ENCODE measurements at places on chromosomes 6 and 20. TPM values are rescaled to one million over a fixed set of nuclear protein-coding genes. Genes with fewer than 3 reads are reported as not detected.
A peak's percentile ranks its signal among the peaks of the same experiment; 100 is the strongest.

ADGRF5 gene
- total RNA-seq: 0.54 TPM

MAP3K5 gene
- total RNA-seq: 1.7 TPM

SLC16A10 gene
- 0.48 TPM for total RNA-seq

MYLK4 gene
- total RNA-seq: 0.23 TPM

EYS gene
- total RNA-seq: 0.07 TPM

SIGLEC1 gene
- not detected for total RNA-seq

BPIFB4 gene
- total RNA-seq: not detected

DNA sequence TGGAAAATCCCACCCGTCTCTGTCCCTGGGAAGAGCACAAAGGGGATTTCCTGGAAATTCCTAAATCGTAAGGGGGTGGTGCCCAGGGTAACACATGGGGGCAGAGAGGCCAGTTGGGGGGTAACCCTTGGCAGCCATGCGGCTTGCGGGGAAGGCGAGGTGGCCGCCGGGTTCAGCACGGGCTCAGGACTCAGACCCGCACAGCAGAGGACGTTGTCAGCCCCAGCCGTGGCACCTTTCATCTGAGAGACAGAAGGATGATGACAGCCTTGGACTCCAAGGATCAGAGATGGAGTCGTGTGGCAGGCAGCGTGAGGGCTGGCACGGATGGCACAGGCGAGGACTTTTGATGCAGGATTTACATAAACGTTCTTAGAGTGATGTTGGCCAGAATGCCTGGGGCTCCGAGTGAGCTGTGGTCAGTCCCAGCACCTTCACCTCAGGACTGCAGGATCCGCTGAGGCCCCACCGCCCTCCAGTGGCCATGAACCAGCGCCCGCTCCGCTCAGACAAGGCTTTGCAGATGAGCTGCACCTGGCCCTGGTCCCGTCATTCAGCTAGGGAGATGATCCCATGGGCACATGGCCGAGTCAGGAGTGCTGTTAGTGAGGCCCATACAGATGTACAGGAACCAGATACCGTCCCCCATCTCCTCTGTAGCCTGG, 190.3 kb downstream of the TAF4 start:
- H3K36me3 ChIP-seq: no peaks in the 10 kb centered on the region
- no peak overlapping the region for H3K4me3 ChIP-seq
- no peak for DNase-seq
- H3K27ac ChIP-seq: no peak overlapping the region

DNA sequence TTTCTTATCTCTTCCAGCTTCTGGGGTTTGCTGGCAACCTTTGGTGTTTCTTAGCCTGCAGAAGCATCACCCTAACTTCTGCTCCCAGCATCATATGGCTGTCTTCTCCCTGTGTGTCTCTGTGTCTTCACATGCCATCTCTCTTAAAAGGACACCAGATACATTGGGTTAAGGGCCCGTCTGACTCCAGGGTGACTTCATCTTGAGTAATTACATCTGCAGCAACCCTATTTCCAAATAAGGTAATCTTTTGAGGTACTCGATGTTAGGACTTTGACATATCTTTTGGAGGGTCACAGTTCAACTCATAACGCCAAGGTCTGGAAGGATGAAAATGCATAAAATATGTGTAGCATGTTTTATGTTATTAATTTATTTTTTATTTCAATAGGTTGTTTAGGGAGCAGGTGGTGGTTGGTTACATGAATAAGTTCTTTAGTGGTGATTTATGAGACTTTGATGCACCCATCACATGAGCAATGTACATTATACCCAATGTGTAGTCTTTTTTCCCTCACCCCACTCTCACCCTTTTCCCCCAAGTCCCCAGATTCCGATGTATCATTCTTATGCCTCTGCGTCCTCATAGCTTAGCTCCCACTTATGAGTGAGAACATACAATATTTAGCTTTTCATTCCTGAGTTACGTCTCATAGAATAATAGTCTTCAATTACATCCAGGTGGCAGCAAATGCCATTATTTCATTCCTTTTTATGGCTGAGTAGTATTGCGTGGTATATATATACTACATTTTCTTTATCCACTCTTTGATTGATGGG, 131.1 kb downstream of the TBXT start:
- DNase-seq: no peak
- no peaks in the 10 kb centered on the region for H3K27me3 ChIP-seq
- peak overlapping the region; percentile 21 for H3K27ac ChIP-seq
- no peaks in the 10 kb centered on the region for H3K36me3 ChIP-seq

- no peak overlapping the region for H3K27ac ChIP-seq
- no peaks in the 10 kb centered on the region for H3K36me3 ChIP-seq
- no peak for DNase-seq
- H3K27me3 ChIP-seq: no peaks in the 10 kb centered on the region
These were observed 2.0 kb downstream of the SEMG2 start for GRCh38 chr20:45223136-45223535.

- H3K4me3 ChIP-seq: peak within 1 kb of the TSS; percentile 88
- peaks cover 28% of the 10 kb centered on the region for H3K27me3 ChIP-seq
- peak within 1 kb of the TSS; percentile 82 for H3K27ac ChIP-seq
- peaks cover 24% of the 10 kb centered on the region for H3K4me1 ChIP-seq
These were observed at the start of gene PRRT1 for GRCh38 chr6:32151863-32152768. Gene PRRT1, minus strand, starts transcription at chr6:32151939. Its CDS starts 112 bp downstream, at chr6:32151827.

- H3K27ac ChIP-seq: no peak overlapping the region
- H3K4me1 ChIP-seq: peaks cover 5% of the 10 kb centered on the region
- no peaks in the 10 kb centered on the region for H3K27me3 ChIP-seq
- H3K4me3 ChIP-seq: peak overlapping the region; percentile 82
- DNase-seq: peak; percentile 33
These were observed 2.2 kb upstream of the STXBP5 start for GRCh38 chr6:147201885-147202515.

GRCh38 chr6:21953831-21954801, 342.7 kb downstream of the PRL start:
- H3K4me3 ChIP-seq: no peak overlapping the region
- H3K4me1 ChIP-seq: peaks cover 24% of the 10 kb centered on the region
- no peaks in the 10 kb centered on the region for H3K27me3 ChIP-seq
- peak; percentile 86 for DNase-seq
- no peaks in the 10 kb centered on the region for H3K36me3 ChIP-seq
- no peak overlapping the region for H3K27ac ChIP-seq

DNA sequence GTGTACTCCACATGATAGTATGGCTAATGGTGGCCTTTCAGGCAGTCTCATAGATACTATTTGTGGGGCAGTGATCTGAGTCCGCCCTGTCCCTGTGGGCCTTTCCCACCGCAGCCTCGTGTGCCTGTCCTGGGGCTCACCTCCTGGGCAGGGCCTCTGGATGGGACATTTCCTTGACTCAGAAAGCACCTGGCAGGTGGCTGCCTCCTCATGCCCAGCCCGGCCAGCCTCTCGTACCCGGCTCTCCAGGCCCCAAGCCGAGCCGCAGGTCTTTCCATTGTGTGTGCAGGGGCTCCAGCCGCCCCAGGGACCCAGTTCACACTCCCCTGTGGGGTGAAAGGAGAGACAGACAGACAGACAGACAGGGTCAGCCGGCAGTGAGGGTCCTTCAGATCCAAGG, 38.3 kb downstream of the RSPO4 start:
- H3K27ac ChIP-seq: no peak overlapping the region
- no peaks in the 10 kb centered on the region for H3K27me3 ChIP-seq
- DNase-seq: no peak
- no peaks in the 10 kb centered on the region for H3K36me3 ChIP-seq
- H3K4me1 ChIP-seq: no peaks in the 10 kb centered on the region
- no peak overlapping the region for H3K4me3 ChIP-seq

DNA sequence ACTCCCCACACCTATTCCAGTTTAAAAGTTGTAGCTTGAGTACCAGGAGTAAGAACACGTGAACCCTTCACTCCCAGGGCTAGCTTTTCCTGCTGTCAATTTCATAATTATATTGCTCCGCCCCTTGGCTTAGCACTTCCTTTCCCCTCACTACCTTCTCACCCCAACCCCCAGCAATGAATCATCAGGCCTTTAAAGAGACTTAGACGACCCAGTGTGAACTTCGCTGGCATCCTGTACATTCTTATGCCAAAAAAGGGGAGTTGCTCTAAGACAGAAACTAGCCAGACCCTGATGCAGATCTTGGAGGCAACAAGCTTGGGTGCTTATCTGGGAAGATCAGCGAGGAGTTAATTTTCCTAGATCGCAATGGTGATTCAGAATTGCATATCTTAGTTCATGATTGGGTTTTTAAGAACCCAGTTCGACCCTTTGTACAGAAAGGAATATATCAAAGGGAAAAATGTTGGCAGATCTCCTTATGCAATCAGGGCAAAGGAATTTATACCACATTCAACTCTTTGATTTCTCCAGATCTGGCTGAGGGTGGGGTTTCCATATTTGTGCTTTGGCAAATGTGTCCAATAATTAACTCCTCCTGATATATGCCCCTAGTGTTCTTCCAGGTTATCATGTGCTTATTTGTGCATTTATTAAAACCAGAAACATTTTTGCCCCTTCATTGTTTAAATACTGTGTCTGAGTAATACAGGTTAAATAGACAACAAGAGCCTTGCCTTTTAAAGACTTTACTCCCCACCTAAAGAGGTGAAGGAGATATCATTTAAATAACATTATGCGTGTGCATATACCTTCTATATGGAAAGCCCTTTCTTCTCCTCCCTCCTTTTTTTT, 8.1 kb upstream of the ATXN1 start:
- peak overlapping the region; percentile 93 for H3K27ac ChIP-seq
- peak; percentile 99 for DNase-seq
- H3K27me3 ChIP-seq: no peaks in the 10 kb centered on the region
- H3K4me3 ChIP-seq: peak overlapping the region; percentile 30

DNA sequence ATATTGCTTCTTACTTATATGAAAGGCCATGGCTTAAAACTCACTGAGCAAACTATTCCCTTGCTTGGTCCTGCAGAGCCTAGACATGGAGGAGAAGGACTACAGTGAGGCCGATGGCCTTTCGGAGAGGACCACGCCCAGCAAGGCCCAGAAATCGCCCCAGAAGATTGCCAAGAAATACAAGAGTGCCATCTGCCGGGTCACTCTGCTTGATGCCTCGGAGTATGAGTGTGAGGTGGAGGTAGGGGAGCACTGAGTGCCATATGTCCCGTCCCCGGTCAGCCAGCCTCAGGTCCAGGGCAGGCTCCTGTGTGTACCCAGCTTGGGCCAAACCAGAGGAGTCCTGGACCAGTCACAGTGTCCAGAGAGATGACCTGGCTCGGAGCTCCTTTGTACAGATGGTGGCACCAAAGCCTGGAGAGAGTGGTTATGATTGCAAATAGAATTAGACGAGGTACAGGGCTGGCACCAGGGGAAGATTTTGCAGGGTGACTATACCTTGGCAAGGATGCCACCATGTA, 21.0 kb downstream of the EPB41L1 start:
- peaks cover 2% of the 10 kb centered on the region for H3K36me3 ChIP-seq
- H3K27me3 ChIP-seq: no peaks in the 10 kb centered on the region
- no peak overlapping the region for H3K4me3 ChIP-seq
- no peak for DNase-seq
- peaks cover 4% of the 10 kb centered on the region for H3K4me1 ChIP-seq

DNA sequence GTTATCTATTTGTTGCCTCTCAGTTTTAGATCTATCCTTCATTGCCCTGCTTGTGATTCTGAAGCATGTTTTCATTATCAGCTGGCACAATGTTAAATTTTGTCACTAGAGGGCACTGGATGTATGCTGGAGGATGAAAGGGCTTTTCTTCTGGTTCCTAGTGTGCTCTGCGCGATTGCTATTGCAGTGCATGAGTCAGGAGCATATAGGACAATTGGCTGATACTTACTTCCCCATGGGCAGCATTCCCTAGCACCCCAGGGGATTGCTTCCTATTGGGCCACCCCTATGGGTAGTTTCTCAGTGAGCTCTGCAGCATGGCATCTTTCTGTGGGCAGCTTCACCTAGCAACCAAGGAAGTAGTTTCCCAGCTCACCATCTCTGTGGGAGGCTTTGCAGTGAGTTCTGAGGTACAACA, 280.3 kb upstream of the SYNCRIP start:
- H3K27me3 ChIP-seq: no peaks in the 10 kb centered on the region
- H3K4me3 ChIP-seq: no peak overlapping the region
- H3K4me1 ChIP-seq: no peaks in the 10 kb centered on the region
- DNase-seq: peak; percentile 20
- no peak overlapping the region for H3K27ac ChIP-seq
- H3K36me3 ChIP-seq: no peaks in the 10 kb centered on the region

DNA sequence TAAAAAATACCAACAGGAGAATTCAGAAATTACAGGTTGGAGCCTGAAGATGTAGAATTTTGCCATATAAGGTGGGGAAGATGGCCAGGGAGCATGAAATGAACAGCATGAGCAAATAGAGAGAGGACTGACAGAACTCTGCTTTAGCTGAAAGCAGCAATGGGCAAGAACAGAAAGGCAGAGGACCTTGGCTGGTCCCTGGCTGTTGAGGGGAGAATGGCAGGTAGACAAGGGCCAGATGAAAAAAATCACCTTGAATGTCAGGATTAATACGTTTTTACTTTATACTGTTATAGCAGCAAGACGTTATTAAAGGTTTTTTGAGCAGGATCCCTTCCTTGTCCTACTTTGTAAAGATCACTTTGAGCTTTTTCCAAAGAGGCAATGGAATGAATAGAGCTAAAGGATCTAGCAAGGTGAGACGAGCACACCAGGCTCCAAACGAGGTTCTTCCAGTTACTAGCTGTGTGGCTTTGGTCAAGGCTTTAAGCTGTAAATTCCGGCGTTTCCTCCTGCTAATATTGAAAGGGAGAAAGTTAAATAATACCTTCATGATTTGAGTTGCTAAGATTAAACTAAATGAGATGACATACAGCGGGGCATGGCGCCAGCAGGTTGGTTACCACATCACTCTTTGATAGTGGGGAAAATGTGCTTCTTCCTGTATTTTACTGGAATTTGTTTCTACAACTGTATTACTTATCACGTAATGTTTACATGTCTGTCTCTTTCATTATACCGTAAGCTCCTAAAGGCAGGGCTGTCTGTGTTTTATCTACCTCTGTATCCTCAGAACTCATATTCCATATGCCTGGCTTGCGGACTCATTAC, 776 bp downstream of the PPIL1 start:
- peaks cover 9% of the 10 kb centered on the region for H3K36me3 ChIP-seq
- peaks cover 2% of the 10 kb centered on the region for H3K27me3 ChIP-seq
- DNase-seq: peak; percentile 15

- peak overlapping the region; percentile 9 for H3K4me3 ChIP-seq
- H3K27me3 ChIP-seq: no peaks in the 10 kb centered on the region
- no peaks in the 10 kb centered on the region for H3K36me3 ChIP-seq
- H3K4me1 ChIP-seq: peaks cover 13% of the 10 kb centered on the region
These were observed 569.6 kb upstream of the GJE1 start for GRCh38 chr6:141562851-141563763.

GRCh38 chr6:169250660-169251059, 3.0 kb downstream of the THBS2 start:
- peaks cover 21% of the 10 kb centered on the region for H3K36me3 ChIP-seq
- peaks cover 18% of the 10 kb centered on the region for H3K4me1 ChIP-seq
- peak; percentile 87 for DNase-seq
- H3K4me3 ChIP-seq: peak overlapping the region; percentile 50

GRCh38 chr6:94955156-94955555, 622.2 kb upstream of the MANEA start:
- H3K36me3 ChIP-seq: no peaks in the 10 kb centered on the region
- no peak overlapping the region for H3K4me3 ChIP-seq
- DNase-seq: no peak
- H3K27me3 ChIP-seq: no peaks in the 10 kb centered on the region

DNA sequence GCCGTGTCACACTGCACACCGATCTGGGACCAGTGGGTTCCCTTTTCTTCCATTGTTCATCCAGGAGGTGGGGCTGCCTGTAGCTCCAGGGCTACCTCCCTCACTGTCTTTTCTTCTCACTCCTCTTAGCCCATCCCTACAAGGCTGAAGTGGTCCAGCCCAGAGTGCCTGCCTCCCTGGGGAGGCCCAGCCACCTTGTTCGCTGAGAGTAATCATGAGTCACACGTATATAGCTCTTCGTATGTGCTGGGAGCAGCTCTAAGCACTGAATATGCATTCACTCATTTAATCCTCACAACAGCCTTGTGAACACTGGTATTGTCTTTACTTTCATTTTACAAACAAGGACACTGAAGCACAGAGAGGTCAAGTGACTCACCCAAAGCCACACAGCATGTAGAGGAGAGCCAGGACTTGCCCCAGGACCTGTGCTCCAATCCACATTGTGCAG, 14.7 kb upstream of the CCDC167 start:
- H3K36me3 ChIP-seq: no peaks in the 10 kb centered on the region
- no peak overlapping the region for H3K27ac ChIP-seq
- H3K4me3 ChIP-seq: no peak overlapping the region

Data from astrocyte (in vitro differentiated cells and primary cell).